ENCODE measurements at places on chromosomes 3 and 15. TPM values are rescaled to one million over a fixed set of nuclear protein-coding genes. Genes with fewer than 3 reads are reported as not detected.

CPA3 gene
- total RNA-seq: 2.3 TPM

UCN2 gene
- not detected for total RNA-seq

COL8A1 gene
- 81.4 TPM for total RNA-seq

UROC1 gene
- not detected for total RNA-seq

TAGLN3 gene
- total RNA-seq: not detected

CACNA1D gene
- total RNA-seq: not detected

SPATA12 gene
- 0.13 TPM for total RNA-seq

CSTA gene
- total RNA-seq: not detected

ROBO2 gene
- 0.13 TPM for total RNA-seq

TERC gene
- total RNA-seq: 146 TPM

SGO1 gene
- total RNA-seq: 11.8 TPM

COPG1 gene
- total RNA-seq: 161 TPM

CD200R1 gene
- not detected for total RNA-seq

TMEM207 gene
- total RNA-seq: not detected

FBXO40 gene
- not detected for total RNA-seq

UBA3 gene
- total RNA-seq: 59.6 TPM

RNU5B-1 gene
- total RNA-seq: not detected

NOX5 gene
- total RNA-seq: not detected

CHRNA5 gene
- 3.9 TPM for total RNA-seq

IQCH gene
- 1.7 TPM for total RNA-seq

NUP210 gene
- 0.33 TPM for total RNA-seq

MME gene
- total RNA-seq: 3.8 TPM

SNX22 gene
- total RNA-seq: 0.39 TPM

SCG5 gene
- 0.30 TPM for total RNA-seq

DLL4 gene
- 24.1 TPM for total RNA-seq

CCDC54 gene
- total RNA-seq: not detected

GATM gene
- 0.69 TPM for total RNA-seq

TGM5 gene
- total RNA-seq: not detected

ZIC1 gene
- total RNA-seq: not detected

GCNT3 gene
- total RNA-seq: not detected

ARHGEF3 gene
- total RNA-seq: 6.7 TPM

BFSP2 gene
- not detected for total RNA-seq

C3orf80 gene
- not detected for total RNA-seq

TRH gene
- not detected for total RNA-seq

DISP2 gene
- 0.13 TPM for total RNA-seq

ACTC1 gene
- not detected for total RNA-seq

PDCD7 gene
- total RNA-seq: 18.8 TPM

MEIS2 gene
- total RNA-seq: 4.9 TPM

MB21D2 gene
- 30.3 TPM for total RNA-seq

APBA2 gene
- total RNA-seq: 29.7 TPM

C15orf62 gene
- total RNA-seq: 0.13 TPM

SLC28A1 gene
- total RNA-seq: not detected

SLC22A13 gene
- total RNA-seq: not detected

TMOD2 gene
- total RNA-seq: 8.0 TPM
